ENCODE measurements at places on chromosomes 6 and 20.

- DNase-seq: no peak
Measured at GRCh38 chr20:33709398-33709797, 10.7 kb downstream of the PXMP4 start.

DNA sequence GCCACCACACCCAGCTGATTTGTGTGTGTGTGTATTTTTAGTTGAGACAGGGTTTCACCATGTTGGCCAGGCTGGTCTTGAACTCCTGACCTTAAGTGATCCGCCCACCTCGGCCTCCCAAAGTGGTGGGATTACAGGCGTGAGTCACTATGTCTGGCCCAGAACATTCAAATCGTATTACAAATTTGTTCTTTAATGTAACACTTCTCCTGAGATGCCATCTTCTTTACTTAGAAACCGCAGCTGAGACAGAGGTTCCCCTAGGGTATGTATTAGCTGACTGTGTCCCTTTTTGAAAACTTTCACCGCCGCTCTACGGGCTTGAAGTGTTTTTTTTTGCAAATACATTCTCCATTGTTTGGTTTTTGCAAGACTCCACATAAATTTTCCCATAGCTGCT, 62.6 kb downstream of the TOX2 start:
- DNase-seq: no peak

GRCh38 chr6:56798163-56798562, 155.5 kb upstream of the DST start:
- no peak for DNase-seq

DNA sequence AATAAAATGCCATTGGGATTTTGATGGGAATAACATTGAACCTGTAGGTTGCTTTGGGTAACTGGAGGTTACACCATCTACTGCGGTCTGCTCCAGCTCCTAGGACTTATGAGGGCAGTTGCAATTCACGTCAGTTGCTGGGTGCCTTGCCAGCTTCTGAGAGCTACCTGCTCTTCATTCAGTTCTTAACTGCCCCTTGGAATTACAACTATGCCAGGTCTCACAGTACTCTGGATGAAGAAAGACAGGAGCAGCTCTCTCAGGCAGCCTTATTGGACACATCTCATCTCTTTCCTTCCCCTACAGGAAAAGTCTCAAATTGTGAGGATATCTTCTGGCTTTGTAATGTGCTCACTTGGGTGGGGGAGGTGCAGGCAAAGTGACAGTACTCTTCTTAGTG, 1643.3 kb downstream of the GRIK2 start:
- DNase-seq: no peak

GRCh38 chr6:40631744-40632143, 44.6 kb upstream of the LRFN2 start:
- peak; percentile 94 for DNase-seq

DNA sequence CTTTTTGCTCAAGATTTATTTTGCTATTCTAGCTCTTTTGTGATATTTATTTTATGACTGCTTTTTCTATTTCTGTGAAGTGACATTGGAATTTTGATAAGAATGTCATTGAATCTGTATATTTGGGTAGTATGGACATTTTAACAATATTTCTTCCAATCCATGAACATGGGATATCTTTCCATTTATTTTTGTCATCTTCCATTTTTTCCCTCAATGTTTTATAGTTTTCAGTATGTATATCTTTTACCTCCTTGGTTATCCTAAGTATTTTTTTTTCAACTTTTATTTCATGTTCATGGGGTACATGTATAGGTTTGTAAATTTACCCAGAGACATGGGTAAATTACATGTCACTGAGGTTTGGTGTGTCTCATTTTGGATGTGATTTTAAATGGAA, 74.1 kb upstream of the PREP start:
- DNase-seq: no peak

- no peak for DNase-seq
Measured at GRCh38 chr6:57209030-57209429, 13.1 kb downstream of the RAB23 start.

- no peak for DNase-seq
Measured at GRCh38 chr20:44468044-44468782, 7.5 kb upstream of the TTPAL start.

- peak; percentile 90 for DNase-seq
Measured at GRCh38 chr20:12241065-12241464, 323.4 kb downstream of the BTBD3 start.

DNA sequence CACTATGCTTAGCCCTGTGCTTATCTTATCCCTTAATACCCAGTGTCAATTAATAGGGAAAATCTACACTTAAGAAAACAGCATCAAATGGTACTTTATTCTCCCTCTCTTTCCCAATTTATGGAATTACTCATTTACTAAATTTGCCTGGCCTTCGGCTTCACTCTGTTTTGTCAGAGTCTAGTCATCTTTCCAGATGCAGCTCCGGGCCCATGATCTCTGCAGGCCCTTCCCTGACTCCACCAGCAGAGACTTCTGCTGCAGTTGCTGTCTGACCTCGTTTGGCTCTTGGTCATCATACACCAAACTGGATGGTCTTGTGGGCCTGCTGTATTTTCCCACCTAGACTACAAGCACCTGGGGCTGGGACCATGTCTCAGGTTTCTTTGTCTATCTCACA, 27.4 kb downstream of the MRS2 start:
- DNase-seq: no peak

GRCh38 chr20:10954137-10954840, 280.5 kb upstream of the JAG1 start:
- no peak for DNase-seq

DNA sequence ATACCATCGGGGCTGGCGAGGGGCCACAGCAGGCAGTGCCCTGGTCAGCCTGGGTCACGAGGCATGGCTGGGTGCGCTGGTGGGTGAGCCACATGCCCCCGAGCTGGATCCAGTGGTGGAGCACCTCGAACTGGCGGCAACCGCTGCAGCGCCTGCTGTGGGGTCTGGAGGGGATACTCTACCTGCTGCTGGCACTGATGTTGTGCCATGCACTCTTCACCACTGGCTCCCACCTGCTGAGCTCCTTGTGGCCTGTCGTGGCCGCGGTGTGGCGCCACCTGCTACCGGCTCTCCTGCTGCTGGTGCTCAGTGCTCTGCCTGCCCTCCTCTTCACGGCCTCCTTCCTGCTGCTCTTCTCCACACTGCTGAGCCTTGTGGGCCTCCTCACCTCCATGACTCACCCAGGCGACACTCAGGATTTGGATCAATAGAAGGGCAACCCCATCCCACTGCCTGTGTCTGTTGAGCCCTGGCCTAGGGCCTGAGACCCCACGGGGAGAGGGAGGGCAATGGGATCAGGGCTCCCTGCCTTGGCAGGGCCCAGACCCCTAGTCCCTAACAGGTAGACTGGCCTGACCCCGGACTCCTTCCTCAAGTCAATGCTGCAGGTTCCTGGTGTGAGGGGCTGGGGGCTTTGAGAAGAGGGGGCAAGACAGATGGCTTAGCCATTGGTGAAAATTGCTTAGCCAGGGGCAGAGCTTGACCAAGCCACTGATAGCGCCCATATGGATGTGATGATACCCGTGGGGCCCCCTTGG, 598 bp downstream of the TMEM239 start:
- DNase-seq: peak; percentile 21

- DNase-seq: no peak
Measured at GRCh38 chr6:168885751-168886742, 367.6 kb downstream of the THBS2 start.

GRCh38 chr6:89267918-89268317, 47.2 kb downstream of the GABRR2 start:
- DNase-seq: no peak

DNA sequence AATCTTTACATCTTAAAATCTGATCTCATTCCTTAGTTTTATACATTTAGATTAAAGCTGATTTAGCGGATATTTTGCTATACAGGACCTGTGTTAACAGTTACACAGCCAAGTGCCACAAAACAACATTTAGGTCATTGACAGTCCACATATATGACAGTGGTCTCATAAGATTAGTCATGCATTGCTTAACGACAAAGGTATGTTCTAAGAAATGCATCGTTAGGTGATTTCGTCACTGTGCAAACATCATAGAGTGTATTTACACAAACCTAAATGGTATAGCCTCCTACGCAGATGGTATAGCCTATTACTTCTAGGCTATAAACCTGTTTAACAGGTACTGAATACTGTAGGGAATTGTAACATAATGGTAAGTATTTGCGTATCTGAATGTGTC, 21.6 kb downstream of the ADGRG6 start:
- peak; percentile 90 for DNase-seq

- peak; percentile 34 for DNase-seq
Measured at GRCh38 chr6:84284428-84285049, 57.1 kb upstream of the CEP162 start.

- DNase-seq: peak; percentile 11
Measured at GRCh38 chr6:2118136-2118535, 127.3 kb downstream of the GMDS start.

DNA sequence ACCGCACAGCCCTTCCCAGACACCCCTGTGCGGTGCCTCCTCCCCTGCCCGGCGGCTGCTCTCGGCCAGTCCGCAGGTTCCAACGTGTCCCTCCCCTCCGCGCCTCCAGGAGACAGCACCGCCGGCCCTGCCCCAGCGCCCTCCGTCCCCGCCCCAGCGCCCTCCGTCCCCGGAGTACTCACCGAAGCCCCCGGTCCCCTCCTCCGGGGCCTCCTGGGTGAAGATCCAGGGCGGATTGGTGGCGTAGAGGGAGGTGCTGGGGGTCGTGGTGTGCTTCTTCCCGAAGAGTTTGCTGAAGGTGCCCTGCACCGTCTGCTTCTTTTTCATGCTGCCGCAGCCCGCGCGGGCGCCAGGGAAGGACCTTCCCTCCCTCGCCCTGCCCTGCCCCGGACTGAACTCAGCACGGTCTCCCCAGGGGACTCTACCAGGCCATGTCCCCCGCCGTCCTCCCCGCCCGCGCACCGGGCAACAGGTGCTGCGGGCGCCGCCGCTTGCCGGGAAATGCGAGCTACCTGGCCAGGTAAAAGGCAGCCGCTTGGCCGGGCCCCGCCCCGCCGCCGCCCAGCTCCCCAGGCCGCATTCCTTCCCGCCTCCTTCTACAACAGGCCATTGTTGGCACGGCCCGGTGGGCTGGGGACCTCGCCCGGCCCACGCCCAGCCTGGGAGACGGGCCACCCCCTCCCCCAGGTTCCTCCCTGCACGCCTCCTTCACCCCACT, at the start of gene C6orf132:
Gene C6orf132, minus strand, starts transcription at position 503 of the 718 bp plus-strand sequence. Its CDS starts 176 bp downstream, at position 327.
- peak; percentile 81 for DNase-seq

- no peak for DNase-seq
Measured at GRCh38 chr20:1805161-1805581, 90.0 kb upstream of the SIRPA start.

DNA sequence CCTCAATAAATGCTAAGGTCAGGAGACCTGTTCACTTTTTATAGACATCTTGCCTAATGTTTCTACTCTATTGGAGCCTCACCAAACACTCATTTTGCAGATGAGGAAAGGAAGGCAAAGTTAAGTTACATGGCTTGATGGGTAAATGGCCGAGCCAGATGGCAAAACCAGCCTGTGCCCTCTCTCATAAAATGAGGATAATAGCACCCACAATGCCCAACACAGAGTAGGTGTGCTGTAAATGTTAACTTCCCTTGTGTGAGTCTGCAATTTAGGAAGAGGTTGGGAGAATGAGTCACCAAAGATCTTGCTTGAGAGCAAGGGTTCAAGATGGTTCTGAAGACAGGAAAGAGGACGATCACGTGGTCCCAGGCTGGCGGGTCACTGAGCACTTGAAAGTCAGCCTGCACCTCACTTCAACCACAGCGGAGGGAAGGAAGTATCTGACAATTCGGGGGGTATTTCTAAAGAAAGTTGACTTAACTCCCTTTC, 3.3 kb downstream of the KCNK5 start:
- no peak for DNase-seq

GRCh38 chr6:7126754-7127153, 19.0 kb downstream of the RREB1 start:
- DNase-seq: no peak

GRCh38 chr6:85419046-85419759, 30.7 kb upstream of the NT5E start:
- DNase-seq: no peak

DNA sequence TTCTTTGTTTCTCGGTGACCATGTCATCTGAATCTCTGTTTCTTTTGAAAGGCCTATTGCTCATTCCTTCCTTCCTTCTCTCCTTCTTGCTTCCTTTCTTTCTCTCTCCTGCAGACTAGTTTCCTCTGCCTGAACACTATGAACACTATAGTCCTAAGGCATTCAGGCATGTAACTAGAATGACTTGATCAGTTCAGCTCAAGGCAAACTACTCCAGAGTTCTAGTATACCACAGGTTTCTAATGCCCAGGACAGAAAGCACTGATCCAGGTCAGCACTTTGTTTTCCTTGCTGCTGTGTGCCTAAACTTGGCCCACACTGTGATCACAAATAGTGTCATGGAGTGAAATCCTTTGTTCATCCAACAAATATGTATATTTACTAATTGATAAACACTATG, 324.1 kb upstream of the GJE1 start:
- no peak for DNase-seq

DNA sequence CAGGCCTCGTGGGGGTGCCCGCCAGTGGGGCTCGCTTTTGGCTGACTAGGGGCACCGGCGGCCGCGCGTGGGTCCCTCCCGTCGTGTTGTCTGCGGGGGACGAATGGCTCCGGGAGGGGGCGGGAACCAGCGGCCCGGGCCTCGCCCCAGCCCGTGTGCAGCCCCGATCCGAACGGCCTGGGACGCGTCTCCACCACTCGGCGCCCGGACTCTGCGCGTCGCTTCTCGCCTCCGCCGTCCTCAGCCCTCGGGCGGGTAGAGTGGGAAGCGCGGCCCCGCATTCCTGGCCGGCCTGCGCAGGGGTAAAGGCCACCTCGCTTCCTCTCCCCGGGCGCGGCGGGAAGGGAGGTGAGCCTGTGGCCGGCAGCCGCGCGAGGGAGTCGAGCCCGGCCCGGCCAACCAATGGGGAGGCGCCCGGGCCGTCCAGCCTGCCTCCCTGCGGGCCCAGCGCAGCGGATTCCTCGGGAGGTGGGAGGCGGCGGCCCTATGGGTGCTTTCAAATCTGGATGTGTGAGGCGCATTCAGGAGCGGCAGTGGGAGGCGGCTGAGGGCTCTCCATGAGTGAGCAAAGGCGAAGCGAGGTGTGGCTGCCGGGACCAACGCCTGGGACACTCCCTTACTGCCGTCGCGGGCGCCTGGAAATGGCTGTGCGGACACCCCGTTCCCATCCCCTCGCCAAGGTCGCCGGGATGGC, 1.1 kb upstream of the ZBTB46 start:
- no peak for DNase-seq

Measured in NCI-H69 (cell line).